T-helper 17 cell (primary cell): ENCODE measurements at places on chromosomes 3 and 15.

GRCh38 chr3:55541016-55541415, 53.9 kb upstream of the WNT5A start:
- H3K36me3 ChIP-seq, result no peaks in the 10 kb centered on the region
- no peak for DNase-seq
- H3K27ac ChIP-seq, result no peak overlapping the region
- no peaks in the 10 kb centered on the region for H3K4me1 ChIP-seq

DNA sequence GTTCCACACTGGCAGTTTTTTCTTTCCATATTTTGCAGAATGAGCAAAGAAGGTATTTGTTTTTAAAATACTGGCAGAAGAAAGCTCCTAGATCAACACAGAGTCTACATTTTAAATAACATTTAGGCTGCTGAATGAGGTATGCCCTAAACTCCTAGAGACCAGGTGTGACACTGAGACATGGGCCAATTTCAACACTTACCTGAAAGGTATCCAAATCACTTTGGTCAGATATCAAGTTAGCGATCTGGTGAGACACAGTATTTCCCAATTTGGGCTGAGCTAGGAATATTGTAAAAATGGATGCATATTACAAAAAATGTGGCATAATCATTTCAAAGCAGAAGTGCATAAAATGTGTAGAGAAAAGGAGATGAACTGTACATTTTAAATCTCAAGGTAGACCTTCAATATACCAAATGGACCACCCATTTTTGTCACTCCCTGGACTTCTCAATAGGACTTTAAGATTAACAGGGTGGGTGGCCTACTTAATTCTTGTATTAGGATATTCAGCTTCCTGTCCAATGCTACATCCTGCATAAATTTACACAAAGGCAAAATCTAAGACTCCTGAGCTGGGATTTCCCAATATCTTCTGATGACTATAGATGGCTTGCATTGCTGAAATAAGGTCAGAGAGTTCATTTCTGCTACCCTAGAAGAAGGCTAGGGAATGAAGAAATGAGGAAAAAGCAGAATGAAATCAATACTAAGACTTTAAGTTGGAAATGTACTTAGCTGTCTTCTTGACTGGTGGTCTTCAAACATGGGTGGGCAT, 487.8 kb downstream of the FOXP1 start:
- peaks cover 40% of the 10 kb centered on the region for H3K4me1 ChIP-seq
- H3K27me3 ChIP-seq, result no peaks in the 10 kb centered on the region
- no peaks in the 10 kb centered on the region for H3K36me3 ChIP-seq
- H3K4me3 ChIP-seq, result no peak overlapping the region
- H3K27ac ChIP-seq, result peak overlapping the region; percentile 97

DNA sequence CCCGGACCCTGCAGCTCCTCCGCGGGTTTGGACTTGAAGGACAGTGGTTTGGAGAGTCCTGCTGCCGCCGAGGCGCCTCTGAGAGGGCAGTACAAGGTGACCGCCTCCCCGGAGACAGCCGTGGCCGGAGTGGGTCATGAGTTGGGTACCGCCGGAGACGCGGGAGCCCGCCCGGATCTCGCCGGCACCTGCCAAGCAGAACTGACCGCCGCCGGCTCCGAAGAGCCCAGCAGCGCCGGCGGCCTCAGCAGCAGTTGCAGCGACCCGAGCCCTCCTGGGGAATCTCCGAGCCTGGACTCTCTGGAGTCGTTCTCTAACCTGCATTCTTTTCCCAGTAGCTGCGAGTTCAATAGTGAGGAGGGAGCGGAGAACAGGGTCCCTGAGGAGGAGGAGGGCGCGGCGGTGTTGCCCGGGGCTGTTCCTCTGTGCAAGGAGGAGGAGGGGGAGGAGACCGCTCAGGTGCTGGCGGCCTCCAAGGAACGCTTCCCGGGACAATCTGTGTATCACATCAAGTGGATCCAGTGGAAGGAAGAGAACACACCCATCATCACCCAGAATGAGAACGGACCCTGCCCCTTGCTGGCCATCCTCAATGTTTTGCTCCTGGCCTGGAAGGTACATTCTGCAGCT, 634 bp downstream of the MINDY2 start:
- DNase-seq, result peak; percentile 18
- H3K36me3 ChIP-seq, result no peaks in the 10 kb centered on the region
- peak overlapping the region; percentile 90 for H3K27ac ChIP-seq
- peaks cover 6% of the 10 kb centered on the region for H3K4me1 ChIP-seq

DNA sequence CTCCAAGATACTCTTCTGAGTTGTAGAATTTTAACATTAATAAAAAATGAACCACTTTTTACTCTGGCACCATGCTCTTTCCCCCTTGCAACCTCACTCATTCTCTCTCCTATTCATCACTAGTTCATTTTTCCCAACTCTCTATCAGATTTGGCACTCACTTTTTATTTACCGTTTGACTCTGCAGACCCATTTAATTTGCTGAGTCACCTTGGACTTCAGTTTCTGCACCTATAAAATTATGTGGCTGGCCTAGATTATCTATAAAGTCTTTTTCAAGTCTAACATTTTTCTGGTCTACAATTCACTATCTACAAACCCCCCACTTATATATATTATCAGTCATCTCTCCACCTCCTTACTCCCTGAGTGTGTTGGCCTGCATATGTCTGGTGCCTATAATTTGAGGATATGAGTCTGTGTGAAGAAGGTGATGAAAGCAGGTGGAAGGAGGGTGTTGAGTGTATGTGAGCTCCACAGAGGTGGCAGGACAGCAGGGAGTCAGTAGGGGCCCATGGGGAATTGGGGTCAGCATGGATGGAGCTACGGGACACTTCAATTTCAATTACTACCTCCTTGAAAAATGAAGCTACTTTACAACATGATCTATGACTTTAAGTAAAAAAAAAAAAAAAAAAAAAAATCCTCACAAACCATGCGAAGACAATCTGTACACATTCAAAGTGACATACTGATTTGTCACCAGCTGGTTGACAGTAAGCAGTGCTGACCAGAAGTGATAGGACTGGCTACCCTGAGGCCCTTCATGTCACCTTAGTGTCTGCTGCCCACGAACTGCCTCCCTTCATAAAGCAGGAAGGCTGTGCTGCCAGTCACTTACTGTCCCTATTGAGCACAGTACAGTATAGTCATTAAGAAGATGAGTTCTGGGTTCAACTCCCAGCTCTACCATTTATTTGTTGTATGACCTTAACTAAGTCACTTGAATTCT, 334.2 kb upstream of the IL12A start:
- H3K36me3 ChIP-seq, result no peaks in the 10 kb centered on the region
- H3K4me3 ChIP-seq, result no peak overlapping the region
- no peaks in the 10 kb centered on the region for H3K27me3 ChIP-seq

GRCh38 chr15:63417721-63418120, 36.1 kb upstream of the CA12 start:
- H3K27me3 ChIP-seq, result peaks cover 18% of the 10 kb centered on the region
- no peak overlapping the region for H3K27ac ChIP-seq
- H3K36me3 ChIP-seq, result no peaks in the 10 kb centered on the region
- no peak overlapping the region for H3K4me3 ChIP-seq
- no peak for DNase-seq

- no peaks in the 10 kb centered on the region for H3K4me1 ChIP-seq
- no peak for DNase-seq
- no peaks in the 10 kb centered on the region for H3K36me3 ChIP-seq
- H3K27me3 ChIP-seq, result no peaks in the 10 kb centered on the region
- H3K27ac ChIP-seq, result no peak overlapping the region
- H3K4me3 ChIP-seq, result no peak overlapping the region
These were observed 64.7 kb downstream of the ADAMTS9 start for GRCh38 chr3:64623125-64623524.

GRCh38 chr3:30452446-30452845, 154.0 kb upstream of the TGFBR2 start:
- no peaks in the 10 kb centered on the region for H3K27me3 ChIP-seq
- no peak overlapping the region for H3K4me3 ChIP-seq
- no peak for DNase-seq

GRCh38 chr3:55641964-55642363, 154.9 kb upstream of the WNT5A start:
- no peaks in the 10 kb centered on the region for H3K36me3 ChIP-seq
- peaks cover 4% of the 10 kb centered on the region for H3K4me1 ChIP-seq
- no peak overlapping the region for H3K27ac ChIP-seq
- H3K4me3 ChIP-seq, result no peak overlapping the region
- no peak for DNase-seq

GRCh38 chr15:34122771-34123183, 20.9 kb downstream of the PGBD4 start:
- H3K4me1 ChIP-seq, result no peaks in the 10 kb centered on the region
- H3K4me3 ChIP-seq, result no peak overlapping the region

- H3K4me1 ChIP-seq, result peaks cover 27% of the 10 kb centered on the region
- DNase-seq, result no peak
- H3K36me3 ChIP-seq, result peaks cover 6% of the 10 kb centered on the region
- no peaks in the 10 kb centered on the region for H3K27me3 ChIP-seq
These were observed 226.8 kb upstream of the BHLHE40 start for GRCh38 chr3:4752201-4753072.
